GM04504 (cell line): ENCODE measurements at places on chromosomes 4 and X.

- DNase-seq, result no peak
Measured at GRCh38 chrX:154349359-154349935, 25.0 kb downstream of the FLNA start.

DNA sequence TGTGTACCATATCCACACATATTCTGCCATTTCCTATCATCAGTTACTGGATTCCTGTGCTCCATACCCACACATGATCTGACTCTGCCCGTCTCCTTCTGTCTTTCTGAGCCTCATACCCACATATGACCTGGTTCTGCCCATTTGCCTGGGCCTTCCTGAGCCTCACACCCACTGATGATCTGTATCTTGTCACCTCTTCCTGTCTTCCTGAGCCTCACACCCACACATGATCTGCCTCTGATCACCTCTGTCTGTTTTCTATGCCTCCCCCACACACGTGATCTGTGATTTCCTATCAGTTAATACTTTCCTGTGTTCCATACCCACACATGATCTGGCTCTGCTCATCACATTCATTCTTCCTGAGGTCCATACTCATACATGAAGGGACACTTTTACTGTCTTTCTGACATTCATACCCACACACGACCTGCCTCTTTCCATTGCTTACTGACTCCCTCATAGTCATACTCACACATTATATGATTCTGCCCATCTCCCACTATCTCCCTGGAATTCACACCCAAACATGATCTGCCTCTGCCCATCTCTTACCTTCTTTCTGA is 32.5 kb downstream of the SCML1 start:
- DNase-seq, result no peak

DNA sequence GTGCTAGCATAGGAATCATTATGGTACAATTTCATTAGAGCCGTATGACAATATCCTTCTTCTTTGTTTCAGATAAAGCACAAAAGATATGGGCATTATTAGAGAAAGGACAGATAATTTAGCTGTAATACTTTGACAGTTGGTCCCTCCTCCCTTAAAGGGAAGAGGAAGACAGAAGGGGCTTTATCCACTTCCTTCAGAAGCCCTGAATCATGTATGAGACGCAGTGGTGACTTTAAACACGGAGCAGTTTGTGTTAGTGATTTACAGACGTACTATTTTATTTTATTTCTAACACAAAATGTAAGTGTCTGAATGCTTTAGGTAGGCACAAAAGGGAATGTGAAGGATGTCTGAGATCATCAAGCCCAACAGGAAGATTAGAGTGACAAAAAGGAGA is 467.7 kb downstream of the IL15 start:
- DNase-seq, result no peak

- DNase-seq, result no peak
Measured at GRCh38 chr4:9904976-9905587, 116.2 kb downstream of the SLC2A9 start.

- DNase-seq, result no peak
Measured at GRCh38 chr4:6180841-6181631, 19.3 kb downstream of the JAKMIP1 start.

DNA sequence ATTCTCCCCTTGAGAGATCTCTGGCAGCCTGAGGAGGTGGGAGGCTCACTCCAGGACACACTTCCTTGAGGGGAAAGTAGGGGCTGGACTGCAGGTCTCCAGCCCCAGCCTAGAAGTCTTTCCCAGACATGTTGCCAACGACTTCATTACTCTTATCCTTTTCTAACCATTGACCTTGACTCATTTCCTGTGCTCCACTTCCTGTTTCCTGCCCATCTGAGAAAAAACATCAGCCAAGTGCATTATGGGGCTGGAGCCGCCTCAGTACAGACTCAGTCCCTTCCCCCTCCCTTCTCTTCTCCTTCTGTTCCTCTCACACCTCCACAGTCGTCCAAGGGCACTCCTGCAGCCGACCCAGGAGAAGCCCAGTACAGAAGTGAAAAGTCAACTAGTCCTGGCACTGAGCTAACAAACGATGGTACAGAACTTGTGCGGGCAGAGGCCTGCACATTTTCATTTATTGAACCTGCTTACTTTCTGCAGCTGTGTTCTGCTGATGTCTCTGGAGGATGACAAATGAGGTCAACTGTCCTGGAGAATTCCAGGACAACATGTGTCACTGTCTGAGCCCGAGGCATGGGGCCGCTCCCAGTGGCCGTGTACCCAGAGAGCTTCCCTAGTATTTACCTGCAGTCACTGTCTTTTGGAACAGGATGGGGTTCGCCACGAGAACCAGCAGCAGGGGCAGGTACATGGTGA is 20.1 kb downstream of the GPR143 start:
- DNase-seq, result no peak

DNA sequence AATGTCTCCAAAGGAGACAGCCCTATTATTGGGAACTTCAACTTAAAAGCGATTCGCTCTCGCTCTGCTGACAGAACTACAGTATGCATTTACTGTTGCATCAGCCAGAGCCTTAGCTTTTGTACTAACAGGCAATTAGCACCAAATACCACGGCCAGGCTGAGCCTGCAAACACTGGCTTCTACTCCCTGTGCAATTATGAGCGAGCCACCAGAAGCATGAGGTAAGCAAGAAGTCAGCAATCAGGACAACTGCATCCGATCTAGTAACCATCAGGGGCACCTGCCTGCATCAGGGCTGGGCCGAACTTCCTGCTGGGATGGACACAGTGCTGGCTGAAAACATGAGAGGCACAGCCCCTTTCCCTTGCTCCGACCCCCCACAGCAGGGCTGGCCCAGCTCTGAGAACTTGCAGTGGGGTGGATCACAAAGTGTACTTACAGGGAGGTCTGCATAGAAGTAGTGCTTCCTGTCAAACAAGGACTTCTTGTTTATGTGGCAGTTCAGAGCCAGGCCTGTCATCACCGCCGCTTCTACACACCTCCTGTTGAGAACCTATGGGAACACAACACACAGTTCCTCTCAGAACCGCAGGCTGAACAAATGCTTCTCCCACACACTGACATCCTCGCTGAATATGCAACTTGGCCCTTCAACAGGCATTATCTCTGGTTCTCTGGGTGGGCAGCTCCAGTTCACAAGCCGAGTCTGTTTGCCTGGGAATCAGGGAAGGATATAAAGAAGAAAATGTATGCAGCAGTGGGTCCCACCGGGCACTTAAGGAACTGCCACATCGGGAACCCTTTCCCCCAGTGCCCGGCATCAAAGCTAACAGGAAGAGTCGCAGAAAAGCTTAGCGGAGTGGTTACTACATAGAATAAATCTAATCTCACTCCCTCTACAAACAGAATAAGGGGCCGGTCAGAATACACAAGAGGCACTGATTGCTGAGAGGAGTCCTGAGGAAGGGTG is 41.5 kb downstream of the GATB start:
- DNase-seq, result no peak

GRCh38 chr4:8706216-8707044 is 113.9 kb downstream of the CPZ start:
- DNase-seq, result no peak

- no peak for DNase-seq
Measured at GRCh38 chr4:141254326-141254725, 33.6 kb downstream of the ZNF330 start.

GRCh38 chrX:155070038-155070437 is 898 bp downstream of the CMC4 start:
- DNase-seq, result no peak

DNA sequence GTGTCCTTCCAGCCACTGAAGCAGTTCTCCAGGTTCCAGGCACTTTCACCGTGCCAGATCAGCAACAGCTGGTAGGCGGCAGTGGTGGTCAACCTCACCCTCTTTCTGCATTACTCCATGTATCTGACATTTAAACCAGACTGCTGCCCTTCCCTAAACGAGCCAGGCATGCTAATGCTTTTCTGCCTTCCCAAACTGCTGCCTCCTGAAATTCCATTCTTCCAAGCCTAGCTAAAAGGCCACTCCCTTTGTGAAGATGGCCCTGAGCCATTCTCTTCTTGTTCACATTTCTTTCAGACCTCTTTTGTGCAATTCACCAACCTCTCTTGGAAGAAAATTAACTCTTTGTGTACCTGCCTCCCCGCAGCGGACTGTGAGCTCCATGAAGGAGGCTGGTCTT is 73.7 kb downstream of the CHST7 start:
- DNase-seq, result no peak

GRCh38 chrX:47608130-47608810 is 11.4 kb downstream of the SYN1 start:
- DNase-seq, result no peak

DNA sequence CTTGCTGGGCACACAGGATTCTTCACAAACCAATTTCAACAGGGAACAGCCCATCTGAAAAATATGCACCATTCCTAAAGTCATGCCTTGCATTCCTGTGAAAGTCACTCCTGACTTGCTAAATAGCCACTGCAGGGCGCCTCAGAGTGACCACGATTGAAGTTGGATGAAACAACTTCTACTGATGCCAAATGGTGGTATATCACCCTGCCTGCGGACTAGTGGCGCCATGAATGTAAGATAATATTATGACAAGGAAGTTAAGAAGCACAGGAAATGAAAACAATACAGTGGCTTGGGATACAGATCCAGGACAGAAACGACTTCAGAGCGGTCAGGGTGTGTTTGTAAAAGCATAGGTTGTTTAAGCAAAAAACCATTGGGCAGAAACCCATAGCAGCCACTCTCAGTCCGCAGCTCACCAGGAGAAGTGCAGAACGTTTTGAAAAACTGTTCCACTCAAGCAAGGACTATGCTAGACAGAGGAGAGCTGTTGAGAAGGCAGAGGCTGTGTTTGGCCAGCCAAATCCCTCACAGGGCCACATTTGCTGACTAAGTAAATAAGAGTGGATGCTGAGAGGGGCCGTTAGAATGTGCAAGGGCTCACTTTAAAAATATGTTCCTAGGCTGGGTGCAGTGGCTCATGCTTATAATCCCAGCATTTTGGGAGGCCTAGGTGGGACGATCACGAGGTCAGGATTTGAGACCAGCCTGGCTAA is 250.4 kb downstream of the PTTG2 start:
- DNase-seq, result no peak

GRCh38 chrX:81390237-81390636 is 188.3 kb downstream of the SH3BGRL start:
- no peak for DNase-seq

- peak; percentile 10 for DNase-seq
Measured at GRCh38 chr4:165537028-165537648, 158.3 kb downstream of the CPE start.

DNA sequence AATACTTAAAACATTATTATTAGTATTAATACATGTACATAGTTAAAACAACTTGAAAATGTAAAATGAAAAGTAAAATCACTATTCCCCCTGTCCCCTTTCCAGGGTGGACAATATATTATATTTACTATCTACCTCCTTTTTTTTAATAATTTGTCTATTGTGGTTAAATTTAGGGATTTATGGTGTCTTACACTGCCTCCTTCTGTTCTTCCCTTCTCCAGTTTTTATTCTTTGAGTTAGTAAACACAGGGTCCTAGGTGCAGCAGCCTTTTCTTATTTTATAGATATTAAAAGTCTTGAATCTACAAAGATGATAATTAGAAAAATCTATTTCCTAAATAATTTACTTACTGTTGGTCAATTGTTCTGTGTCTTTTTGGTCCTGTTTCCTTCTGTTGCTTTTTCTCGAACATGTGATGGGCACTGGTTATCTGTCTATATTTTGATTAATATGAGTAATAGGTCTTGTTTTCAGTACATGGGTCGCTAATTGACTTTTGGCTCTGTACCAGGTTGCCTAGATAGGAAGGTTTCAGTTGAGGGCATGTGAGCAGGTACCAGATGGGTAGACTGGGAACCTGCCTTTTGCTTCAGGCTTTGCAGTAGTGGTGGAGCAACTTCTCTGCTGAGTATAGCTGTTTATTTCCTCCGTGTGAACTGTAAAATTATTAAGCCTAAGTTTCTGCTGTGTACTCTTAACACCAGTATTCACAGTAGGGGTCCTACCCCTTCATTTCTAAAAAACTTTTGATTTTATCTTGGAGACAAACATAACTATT is 1.1 kb downstream of the NUDT9 start:
- DNase-seq, result no peak

DNA sequence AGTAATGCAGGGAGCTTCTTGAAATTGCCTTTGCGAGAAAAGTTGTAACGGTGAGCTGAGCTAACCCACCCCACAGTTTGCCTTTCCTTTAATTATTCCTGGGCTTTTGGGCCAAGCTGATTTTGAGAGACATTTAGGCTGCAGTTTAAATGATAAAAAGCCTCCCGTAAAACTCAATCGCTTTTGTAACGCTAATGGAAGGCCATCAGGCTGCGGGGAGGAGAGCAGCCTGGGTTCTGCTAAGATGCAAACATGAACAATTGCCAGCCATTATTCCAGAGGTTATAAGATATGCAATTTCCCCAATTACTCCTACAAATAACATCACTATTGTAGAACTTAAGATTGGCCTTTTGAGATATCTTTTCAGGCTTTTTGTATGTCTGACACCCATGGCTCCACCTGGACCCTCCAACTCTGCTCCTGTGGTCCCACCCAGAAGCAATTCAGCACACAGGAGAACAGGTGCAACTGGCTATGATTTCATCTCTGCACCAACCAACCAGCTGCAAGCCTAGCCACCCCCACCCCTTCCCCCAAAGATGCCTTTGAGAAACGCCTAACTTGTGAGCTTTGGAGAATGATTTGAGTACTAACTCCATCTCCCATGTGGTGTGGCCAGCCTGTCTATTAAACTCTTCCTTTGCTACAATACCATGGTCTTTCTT is 108.2 kb upstream of the FAM9C start:
- no peak for DNase-seq

DNA sequence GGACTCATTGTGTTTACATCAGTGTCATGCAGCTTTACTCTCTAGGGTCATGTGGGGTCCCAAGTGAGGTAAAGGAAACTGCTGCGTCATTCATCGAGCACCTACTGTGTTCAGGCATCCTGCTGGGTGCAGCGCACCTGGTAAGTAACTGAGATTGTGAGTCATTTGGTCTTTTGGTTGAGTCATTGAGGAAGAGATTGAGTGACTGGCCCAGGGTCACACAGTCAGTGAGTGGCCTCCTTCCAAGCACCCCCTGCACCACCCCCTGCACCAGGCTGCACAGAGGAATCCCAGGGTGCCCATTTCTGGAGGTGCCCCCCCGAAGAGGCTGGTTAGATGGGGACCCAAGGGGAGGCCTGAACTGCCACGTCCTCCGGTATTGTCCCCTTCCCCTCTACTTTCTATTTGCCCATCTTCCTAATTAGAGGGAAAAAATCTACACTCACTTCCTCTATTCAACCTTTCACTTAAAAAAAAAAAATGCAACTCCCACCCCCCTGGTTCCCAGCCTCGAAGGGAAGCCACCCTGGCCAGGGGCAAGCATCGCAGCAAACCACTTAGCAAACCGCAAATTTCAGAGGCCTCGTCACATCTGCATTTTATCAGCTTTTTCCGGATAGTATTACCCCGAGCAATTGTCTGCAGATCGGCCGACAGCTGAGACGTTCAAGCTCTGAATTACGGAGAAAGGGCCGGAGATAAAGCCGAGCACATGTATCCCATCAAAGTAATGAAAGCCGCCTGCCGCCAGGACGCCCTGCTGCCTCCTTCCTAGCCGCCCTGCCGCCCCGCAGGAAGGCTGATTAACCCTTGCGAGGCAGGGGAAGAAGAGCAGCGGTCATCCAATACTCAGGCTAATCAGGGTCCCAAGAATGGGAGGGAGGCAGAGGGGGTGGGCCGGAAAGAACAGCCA is 96.3 kb upstream of the MSX1 start:
- peak; percentile 28 for DNase-seq

GRCh38 chr4:147851135-147851534 is 119.2 kb downstream of the ARHGAP10 start:
- DNase-seq, result no peak

GRCh38 chr4:152523731-152524130 is 12.2 kb downstream of the FBXW7 start:
- DNase-seq, result no peak
